D721Med (cell line): ENCODE measurements at places on chromosomes 12 and 14.

DNA sequence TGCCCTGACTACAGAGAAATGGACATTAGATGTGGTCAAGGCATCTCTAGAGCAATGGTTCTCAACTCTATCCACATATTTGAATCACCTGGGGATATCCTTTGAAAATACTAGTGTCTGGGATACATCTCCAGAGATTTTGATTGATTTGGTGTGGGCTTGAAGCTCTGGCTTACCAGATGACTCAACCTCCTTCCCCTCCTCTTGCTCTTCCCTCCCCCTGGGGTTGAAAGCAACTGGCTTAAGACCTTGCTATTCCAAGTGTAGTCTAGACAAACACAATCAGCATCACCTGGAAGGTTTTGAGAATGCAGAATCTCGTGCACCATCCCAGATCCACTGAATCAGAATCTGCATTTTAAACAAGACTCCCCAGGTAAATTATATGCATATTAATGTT lies 183.8 kb downstream of the DAD1 start:
- DNase-seq = no peak

DNA sequence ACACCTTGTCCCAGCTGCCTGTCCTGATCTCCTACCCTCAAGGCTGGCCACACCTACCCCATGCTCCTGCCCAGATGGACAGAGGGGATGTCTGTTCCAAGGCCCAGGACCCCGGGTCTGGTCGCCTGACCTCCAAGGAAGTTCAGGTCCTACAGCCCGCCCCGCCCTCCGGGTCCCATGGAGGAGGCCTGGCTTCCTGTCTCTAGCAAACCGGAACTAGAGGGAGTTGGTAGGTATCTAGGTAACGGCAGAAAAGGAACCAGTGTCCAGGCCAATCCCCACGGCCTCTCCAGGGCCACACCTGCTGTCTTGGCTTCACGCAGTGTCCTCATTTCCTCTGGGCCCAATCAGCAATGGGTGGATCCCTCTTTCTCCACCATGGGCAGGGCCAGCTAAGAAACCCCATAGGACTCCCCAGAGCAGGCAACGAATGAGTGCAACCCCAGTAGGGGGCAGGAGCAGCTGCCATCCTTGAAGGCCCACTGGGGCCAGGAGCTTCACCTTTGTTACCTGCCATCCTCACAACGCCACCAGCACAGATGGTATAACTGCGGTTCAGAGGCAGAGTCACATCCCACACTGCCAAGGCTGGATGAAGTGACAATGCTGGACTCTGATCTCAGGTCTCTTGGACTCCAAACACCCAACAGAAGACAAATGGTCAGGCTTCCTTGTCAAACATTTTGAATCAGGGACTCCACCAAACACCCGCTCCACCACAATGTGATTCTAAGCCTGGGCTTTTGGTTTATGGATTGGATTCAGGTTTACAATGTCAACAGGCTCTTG lies 25.1 kb upstream of the RPLP0 start:
- no peak for DNase-seq

DNA sequence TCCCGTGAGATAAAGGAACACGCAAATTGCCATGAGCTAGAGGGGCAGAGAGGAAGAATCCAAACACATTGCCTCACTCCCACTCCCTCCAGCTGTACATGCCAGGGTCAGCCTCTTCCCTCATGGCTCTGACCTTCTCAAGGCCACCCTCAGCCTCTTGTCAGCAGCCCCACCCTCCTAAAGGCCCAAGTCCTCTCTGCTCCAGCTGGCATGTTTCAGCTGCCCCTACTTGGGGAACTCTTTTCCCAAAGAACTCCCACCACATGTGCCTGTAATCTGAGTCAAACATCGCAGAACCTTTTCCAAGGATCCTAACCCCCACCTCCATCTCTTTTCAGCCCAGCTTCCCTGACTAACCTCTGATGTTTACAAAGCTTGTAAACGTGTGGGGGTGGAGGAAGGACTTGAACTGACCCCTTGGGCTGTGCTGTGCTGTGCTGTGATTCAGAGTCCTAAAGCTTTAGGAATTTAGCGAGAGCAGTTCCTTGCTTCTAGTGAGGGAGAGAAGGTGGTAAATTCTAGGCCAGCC lies 7.3 kb upstream of the CACNB3 start:
- DNase-seq = no peak

GRCh38 chr12:52870361-52871290 lies 21.8 kb upstream of the KRT78 start:
- DNase-seq = no peak

DNA sequence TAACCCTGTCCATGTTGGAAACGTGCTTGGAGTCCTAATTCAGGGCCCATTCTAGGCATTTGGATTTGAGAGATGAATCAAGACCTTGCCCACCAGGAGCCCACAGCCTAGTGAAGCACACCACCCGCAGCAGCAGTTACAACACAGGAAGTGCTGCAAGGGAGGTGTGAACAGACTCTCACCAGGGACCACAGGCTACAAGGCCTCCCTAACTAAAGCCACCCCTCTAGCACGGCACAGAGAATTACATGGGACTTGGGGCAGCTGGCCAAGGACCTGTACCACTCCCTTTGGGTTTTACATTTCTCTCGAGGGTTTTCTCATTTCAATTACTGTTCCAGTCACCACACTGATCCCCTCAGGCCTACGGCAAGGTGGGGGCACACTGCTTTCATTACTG lies 49.5 kb upstream of the FOXN3 start:
- no peak for DNase-seq

- no peak for DNase-seq
Measured at GRCh38 chr12:87365423-87365822, 663.8 kb downstream of the C12orf50 start.
